ENCODE measurements at places on chromosomes 7 and 10.

GRCh38 chr7:116169060-116169459, 41.3 kb upstream of the TES start:
- DNase-seq = no peak

DNA sequence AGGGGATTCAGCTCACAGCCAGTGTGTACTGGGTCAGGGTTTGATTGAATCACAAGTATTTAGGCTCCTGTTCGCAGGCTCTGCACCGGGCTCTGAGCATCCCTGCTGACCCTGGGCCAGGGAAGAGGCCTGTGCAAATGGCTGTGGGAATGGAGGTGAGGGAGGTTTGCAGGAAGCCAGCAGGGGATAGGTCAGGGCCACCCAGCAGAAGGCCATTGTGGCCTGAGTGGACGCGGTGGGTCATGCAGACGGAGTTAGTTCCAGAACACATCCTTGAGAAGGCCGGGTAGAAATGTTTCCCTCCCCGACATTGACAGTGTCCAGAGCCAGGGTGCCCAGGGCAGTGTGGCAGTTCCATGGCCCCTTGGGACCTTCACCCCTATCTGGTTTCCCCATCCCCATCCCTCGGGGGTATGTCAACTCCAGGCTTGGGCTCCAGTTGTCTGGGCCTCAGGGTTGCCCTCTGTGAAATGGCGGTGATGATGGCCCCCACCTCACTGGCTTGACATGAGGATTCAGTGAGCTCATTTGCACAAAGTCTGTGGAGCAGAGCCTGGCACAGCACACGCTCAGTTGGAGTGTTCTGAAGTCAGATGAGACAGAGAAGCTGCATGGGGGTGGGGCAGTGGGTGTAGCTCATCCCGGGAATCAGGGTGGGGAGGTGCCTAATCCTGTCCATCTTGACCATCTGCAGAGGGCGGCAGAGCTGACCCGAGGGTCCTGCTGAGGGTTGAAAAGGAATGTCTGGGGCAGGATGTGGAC, 107.6 kb downstream of the ADCY1 start:
- no peak for DNase-seq

- DNase-seq = peak; percentile 63
Observed at GRCh38 chr10:46255801-46256747, 30.7 kb upstream of the ANTXRL start.

GRCh38 chr7:42831718-42832522, 80.0 kb downstream of the C7orf25 start:
- DNase-seq = peak; percentile 42

DNA sequence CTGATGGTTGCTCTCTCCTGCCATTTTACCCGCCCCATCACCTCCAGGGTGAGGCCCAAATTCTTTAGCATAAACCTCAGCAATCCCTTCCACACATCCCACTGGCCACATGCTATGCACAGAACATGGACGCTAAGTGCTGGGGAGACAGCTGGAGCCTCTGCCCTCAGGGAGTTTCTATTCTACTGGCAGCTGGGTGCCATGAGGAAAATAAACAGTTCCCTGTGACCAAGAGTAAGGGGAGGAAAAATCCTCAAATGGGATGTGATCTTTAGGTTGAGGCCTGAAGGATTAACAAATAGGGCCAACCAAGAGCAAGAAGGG, 1.2 kb downstream of the PARP12 start:
- peak; percentile 13 for DNase-seq

DNA sequence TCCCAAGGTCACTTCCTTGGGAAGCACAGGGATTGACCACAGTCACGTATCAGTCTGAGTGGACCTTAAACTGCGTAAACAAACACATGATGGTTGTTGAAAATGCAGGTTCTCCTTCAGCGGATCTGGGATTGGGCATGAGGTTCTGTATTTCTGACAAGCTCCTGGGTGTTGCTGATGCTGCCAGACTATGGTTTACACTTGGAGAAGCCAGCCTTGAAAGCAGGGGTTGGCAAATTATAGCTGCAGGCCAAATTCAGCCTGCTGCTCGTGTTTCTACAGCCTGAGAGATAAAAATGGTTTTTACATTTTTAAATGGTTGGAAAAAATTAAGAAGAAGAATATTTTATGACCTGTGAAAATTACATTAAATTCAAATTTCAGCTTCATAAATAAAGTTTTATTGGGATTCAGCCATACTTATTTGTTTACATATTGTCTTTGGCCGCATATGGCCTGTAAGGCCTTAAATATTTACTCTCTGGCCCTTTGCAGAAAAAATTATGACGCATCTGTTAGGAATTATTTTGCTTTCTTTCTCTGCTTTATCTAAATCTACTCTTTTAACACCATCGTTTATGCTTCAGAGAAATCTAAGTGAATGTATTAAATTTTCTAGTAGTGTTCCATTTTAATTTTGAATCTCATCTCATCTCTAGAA, 109.6 kb downstream of the SH2D4B start:
- no peak for DNase-seq

DNA sequence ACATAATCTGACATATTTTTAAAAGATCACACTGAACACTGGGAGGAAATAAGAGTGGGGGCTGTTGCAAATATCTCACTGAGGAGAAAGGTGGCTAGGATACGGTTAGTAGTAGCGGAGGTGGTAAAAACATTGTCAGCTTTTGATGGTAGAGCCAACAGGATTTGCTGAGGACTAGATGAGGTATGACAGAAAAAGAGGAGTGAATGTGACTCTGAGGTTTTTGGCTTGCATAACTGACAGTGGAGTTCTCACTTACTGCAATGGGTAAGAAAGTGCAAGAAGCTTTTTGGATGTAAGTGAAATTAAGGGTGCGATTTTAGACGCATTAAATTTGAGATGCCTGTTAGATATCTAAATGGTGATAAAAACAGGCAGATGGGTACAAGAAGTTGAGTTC, 102.0 kb upstream of the MBL2 start:
- no peak for DNase-seq

GRCh38 chr7:46900312-46901263, 681.3 kb downstream of the TNS3 start:
- no peak for DNase-seq

- DNase-seq = peak; percentile 89
Observed at GRCh38 chr7:151113344-151114150, 27.3 kb downstream of the AGAP3 start.

GRCh38 chr7:54831046-54831643, 72.1 kb upstream of the SEC61G start:
- DNase-seq = no peak

GRCh38 chr10:14024329-14025202, 306.2 kb downstream of the FRMD4A start:
- no peak for DNase-seq

DNA sequence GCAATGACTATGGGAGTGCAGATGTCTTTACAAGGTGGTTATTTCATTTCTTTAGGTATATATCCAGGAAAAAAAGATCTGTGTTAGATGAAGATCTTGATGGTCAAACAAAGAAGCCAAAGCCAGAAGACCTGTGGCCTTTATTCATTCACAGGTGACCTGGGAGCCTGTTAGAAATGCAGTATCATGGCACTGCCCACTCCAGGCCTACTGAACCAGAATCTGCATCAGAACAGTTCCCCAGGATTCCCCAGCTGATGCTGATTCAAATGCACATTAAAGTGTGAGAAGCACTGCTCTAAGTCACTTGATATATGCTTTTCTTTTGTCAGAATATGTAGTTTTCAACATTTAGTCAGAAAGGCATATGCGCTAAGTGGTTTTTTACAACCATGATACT, 251.1 kb downstream of the IPMK start:
- no peak for DNase-seq

GRCh38 chr10:58502956-58503355, 9.7 kb upstream of the BICC1 start:
- DNase-seq = no peak

- no peak for DNase-seq
Observed at GRCh38 chr7:6258440-6259182, 13.8 kb downstream of the CYTH3 start.

DNA sequence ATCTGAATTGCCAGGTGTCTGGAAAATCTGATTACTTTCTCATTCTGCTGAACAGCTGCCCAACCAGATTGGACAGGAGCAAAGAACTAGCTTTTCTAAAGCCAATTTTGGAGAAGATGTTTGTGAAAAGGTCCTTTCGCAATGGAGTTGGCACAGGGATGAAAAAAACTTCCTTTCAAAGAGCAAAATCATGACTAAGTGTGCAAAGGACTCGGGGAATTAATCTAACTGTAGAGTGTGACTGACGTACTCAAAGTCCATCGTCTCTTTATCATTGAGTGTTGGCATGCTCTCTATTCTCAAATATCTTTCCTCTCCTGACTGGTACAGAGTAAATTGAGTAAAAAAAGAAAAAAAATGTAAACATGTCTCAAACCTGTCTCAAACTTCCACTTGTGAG, 3.3 kb downstream of the NPS start:
- DNase-seq = no peak

DNA sequence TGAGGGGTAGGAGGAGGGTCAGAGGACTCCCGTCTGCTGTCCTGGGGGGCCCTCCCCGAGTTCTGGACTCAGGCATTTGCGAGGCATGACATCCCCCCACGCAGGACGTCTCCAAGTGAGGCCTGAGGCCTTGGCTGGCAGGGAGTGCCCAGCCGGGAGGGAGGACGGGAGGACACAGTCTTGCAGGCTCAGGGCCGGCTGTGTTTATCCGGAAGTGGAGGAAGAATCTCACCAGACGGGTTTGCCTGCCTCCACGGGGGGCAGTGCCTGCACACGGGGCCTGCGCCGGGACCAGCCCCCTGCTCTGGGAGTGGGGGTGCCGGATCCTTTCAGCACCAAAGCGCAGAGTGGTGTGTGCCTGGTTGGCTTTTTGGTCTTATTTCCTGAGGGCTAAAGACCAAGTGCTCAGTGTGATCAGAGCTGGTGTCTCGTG, 10.9 kb downstream of the PWWP2B start:
- peak; percentile 92 for DNase-seq

DNA sequence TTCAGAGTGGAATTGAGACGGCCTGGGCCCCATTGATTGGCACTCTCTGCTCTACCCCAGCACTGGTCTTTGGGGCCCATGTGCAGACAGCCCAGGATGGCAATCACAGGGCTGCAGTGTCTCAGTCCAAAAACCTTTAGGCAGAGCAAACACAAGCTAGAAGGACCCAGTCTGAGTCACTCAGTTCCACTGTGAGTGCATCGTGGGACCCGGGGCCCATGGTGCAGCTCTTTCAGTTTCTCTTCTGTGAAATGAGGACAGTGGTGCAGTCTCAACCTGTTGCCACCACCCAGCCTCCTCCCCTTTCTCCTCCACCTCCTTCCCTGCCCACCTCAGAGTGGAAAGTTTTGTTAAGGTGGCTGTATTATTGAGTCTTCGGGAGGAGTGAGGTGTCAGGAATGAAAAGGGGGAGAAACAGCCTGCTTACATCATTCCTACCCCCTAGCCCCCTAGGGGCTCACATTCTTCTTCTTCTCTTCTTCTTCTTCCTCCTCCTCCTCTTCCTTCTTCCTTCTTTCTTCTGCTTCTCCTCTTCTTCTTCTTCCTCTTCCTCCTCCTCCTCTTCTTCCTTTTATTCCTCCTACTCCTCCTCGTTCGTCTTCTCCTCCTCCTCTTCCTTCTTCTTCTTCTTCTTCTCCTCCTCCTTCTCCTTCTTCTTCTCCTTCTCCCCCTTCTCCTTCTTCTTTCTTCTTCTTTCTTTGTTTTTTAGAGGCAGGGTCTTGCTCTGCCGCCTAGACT, 19.5 kb upstream of the CARD11 start:
- no peak for DNase-seq

DNA sequence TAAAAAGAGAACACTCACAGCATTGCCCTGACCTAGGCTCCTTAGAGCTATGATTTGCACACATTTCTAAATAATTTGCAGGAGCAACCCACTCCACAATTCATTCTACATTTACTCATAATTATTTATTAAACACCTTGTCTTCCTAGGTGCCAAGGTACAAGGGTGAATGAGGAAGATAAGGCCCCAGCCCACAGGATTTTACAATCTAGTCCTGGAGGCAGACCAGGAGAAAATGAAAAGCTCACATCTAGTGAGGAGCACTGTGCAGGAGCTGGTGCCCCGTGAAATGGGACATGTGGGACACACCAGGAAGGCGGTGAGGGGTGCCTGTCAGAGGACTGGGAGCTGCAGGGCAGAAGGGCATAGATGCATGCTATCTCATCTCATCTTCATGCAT, 59.7 kb upstream of the LRRC18 start:
- no peak for DNase-seq

DNA sequence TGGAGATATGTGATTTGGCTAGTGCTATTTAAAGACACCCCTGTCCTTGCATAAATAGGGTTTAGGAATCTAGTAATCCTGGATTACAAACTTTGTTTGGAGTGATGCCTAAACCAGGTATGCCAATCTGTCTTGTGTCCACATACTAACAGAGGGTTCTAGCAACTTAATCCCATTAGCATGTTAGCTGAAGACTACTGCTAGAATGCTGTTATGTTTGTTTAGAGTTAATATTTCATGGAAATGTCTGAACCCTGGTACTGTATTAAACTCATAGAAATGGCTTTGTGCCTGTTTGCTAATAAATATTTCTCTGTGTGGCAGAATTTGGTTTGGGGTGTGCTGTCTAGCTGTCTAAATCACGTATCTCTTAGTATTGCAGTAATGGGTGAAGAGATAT, 150.8 kb downstream of the PFKFB3 start:
- DNase-seq = no peak

GRCh38 chr10:104127411-104127810, 5.4 kb downstream of the SFR1 start:
- peak; percentile 22 for DNase-seq

DNA sequence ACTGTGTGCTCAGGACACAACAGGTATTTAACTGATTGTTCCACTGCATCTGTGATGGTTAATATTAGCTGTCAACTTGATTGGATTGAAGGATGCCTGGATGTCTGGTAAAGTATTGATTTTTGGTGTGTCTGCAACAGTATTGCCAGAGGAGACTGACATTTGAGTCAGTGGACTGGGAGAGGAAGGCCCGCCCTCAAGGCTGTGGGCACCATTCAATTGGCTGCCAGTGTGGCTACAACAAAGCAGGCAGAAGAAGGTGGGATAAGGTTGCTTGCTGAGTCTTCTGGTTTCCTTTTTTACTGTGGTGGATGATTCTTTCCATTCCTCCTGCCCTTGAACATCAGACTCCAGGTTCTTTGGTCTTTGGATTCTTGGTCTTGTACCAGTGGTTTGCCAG, 137.1 kb upstream of the FAM13C start:
- DNase-seq = no peak

GRCh38 chr7:34220506-34221185, 315.3 kb downstream of the BMPER start:
- DNase-seq = no peak

- no peak for DNase-seq
Observed at GRCh38 chr10:74289951-74290350, 138.9 kb downstream of the ADK start.

GRCh38 chr7:14751461-14751860, 151.1 kb downstream of the DGKB start:
- no peak for DNase-seq

- DNase-seq = no peak
Observed at GRCh38 chr7:54885285-54885684, 126.3 kb upstream of the SEC61G start.

All from ELF-1 (cell line).